Ovary (tissue), 10 donors: ENCODE measurements at places on chromosomes 4 and X. TPM values are rescaled to one million over a fixed set of nuclear protein-coding genes. Genes with fewer than 3 reads are reported as not detected.

GRCh38 chr4:112431158-112431557 lies 84.8 kb downstream of the NEUROG2 start:
- H3K27ac ChIP-seq, result no peak overlapping the region
- no peak for DNase-seq
- no peaks in the 10 kb centered on the region for H3K36me3 ChIP-seq
- H3K4me1 ChIP-seq, result no peaks in the 10 kb centered on the region

- H3K36me3 ChIP-seq, result no peaks in the 10 kb centered on the region
- peak within 1 kb of the TSS; percentile 52 for H3K4me3 ChIP-seq
- peaks cover 2% of the 10 kb centered on the region for H3K4me1 ChIP-seq
- peak; percentile 77 for DNase-seq
- no peaks in the 10 kb centered on the region for H3K27me3 ChIP-seq
These were observed at the start of gene BCOR for GRCh38 chrX:40097504-40098263. Gene BCOR (minus strand): TSS chrX:40097958. CDS start chrX:40077929, 20,029 bp downstream.

DNA sequence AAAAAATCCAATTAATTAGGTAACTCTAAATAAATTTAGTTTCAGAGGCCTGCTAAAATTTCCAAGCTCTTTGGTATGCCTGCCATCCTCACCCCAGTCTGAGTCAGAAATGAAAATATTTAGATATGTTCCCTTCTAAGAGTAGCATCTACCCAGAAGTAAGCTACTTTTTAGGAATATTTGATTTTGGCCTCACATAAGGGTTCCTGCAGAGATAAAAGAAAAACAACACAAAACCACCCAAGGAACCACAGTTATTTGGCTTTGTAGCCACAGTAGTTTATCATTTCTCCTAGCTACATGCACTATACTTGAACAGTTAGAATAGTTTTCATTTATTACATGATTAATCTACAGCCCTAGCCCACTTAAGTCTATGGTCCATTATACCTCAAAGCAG lies 192.6 kb upstream of the FAM241A start:
- DNase-seq, result no peak
- no peak overlapping the region for H3K4me3 ChIP-seq
- no peak overlapping the region for H3K27ac ChIP-seq
- no peaks in the 10 kb centered on the region for H3K27me3 ChIP-seq
- H3K36me3 ChIP-seq, result no peaks in the 10 kb centered on the region

DNA sequence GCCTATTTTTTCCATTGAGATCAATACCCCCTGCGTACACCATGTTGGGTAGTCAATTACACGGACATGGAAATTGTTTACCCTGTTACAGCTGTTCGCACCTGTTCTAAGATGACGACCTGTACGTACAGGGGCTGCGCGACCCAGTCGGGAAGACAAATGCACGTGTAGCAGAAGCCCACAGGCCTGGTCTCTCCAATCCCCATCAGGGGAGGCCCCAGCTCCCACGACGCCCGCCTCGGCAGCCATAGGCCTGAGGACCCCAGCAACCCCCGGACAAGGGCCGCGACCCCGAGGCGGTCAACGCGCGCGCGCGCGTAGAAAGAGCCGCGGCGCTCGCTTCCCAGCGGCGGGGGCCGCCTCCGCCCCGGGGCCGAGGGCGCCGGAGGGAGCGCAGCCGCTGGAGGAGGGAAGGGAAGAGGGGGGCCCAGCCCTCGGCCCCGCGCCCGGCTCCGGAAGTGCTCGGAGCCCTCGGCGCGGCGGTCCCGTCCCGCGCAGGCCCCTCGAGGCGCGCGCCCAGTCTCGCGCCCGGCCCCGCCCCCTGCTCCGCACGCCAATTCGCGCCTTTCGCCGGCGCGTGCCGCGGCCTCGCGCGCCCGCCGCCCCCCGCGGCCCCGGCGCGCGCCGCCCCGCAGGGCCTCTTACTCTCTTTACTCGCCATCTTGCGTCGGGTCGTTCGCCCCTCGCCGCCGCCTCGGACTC lies 618 bp downstream of the RBBP7 start:
- no peaks in the 10 kb centered on the region for H3K36me3 ChIP-seq
- no peaks in the 10 kb centered on the region for H3K27me3 ChIP-seq
- no peak for DNase-seq
- peak overlapping the region; percentile 79 for H3K27ac ChIP-seq
- peaks cover 11% of the 10 kb centered on the region for H3K4me1 ChIP-seq

DNA sequence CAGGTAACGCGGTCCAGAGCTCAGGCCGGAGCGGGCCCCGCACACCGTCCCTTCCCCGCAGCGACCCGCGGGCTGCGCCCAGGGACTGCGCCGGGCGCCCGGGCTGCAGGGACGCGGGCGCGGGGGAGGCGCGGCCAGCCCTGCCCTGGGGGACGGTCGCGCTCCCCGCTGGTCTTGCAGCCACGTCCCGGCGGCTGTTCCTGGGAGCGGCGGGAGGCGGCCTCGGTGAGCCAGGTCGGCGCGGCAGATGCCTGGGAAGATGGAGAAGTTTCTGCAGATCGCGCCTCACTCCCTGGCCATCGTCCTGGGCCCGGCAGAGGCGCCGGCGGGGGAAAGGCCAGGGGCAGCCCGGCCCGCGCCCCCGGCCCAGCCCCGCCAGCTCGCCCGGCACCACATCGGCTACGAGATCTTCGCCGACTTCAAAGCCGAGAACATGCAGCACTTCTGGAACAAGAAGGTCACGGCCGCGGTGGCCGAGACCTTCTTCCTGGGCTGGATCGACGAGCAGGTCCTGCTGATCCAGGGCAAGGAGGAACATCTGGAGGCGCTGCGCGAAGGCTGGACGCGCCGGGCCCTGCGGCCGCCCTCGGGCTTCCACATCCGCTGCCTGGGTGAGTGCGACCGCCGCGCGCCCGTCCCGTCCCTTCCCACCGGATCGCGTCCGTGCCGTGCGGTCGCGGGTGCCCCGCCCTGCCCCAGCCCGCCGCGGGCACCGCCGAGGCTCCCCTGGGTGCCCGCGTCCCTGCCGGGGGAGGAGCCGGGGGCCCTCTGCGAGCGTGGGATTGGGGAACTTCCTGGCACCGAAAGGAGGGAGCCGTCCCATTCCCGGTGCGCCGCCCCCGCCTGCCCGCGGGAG lies 107.4 kb upstream of the STOX2 start:
- DNase-seq, result peak; percentile 56
- H3K27me3 ChIP-seq, result no peaks in the 10 kb centered on the region
- H3K4me3 ChIP-seq, result peak overlapping the region; percentile 15
- no peaks in the 10 kb centered on the region for H3K36me3 ChIP-seq
- H3K27ac ChIP-seq, result no peak overlapping the region

GRCh38 chrX:39574178-39574577 lies 523.6 kb downstream of the BCOR start:
- H3K27me3 ChIP-seq, result no peaks in the 10 kb centered on the region
- H3K4me1 ChIP-seq, result no peaks in the 10 kb centered on the region
- no peak overlapping the region for H3K4me3 ChIP-seq
- H3K36me3 ChIP-seq, result no peaks in the 10 kb centered on the region

DNA sequence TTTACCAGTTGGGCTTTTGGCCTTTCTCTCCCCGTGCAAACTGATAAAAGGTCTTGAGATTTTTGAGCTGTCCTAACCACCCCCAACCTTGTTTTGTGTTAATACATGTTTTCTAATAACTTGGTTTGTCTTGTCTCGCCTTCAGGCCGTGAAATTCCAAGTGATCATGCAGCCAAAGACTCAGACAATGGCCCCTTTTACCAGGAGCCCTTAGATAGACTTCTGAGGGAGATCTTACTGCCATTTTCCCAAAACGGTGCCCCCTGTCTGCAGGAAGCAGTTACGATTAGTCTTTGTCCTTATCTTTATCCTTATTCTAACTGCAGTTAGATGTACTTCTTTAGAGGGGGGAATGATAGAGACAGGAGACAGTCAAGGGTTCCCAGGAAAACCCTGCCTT lies 245.3 kb upstream of the HDX start:
- no peak overlapping the region for H3K4me3 ChIP-seq
- no peaks in the 10 kb centered on the region for H3K27me3 ChIP-seq
- DNase-seq, result no peak
- H3K27ac ChIP-seq, result no peak overlapping the region
- no peaks in the 10 kb centered on the region for H3K4me1 ChIP-seq

- no peak overlapping the region for H3K4me3 ChIP-seq
- no peak for DNase-seq
- H3K4me1 ChIP-seq, result no peaks in the 10 kb centered on the region
- H3K27me3 ChIP-seq, result no peaks in the 10 kb centered on the region
These were observed 47.6 kb downstream of the METTL14 start for GRCh38 chr4:118732591-118733330.

- H3K4me3 ChIP-seq, result no peak overlapping the region
- H3K27me3 ChIP-seq, result no peaks in the 10 kb centered on the region
- no peaks in the 10 kb centered on the region for H3K36me3 ChIP-seq
- no peak overlapping the region for H3K27ac ChIP-seq
- no peak for DNase-seq
These were observed 446.4 kb downstream of the RPA4 start for GRCh38 chrX:97330151-97330550.

GRCh38 chr4:184215709-184216328 lies 1.9 kb downstream of the ENPP6 start:
- peaks cover 4% of the 10 kb centered on the region for H3K4me1 ChIP-seq
- no peaks in the 10 kb centered on the region for H3K36me3 ChIP-seq
- no peak for DNase-seq
- no peak overlapping the region for H3K4me3 ChIP-seq
- no peak overlapping the region for H3K27ac ChIP-seq
- H3K27me3 ChIP-seq, result no peaks in the 10 kb centered on the region

GRCh38 chr4:79209822-79210635 lies 115.8 kb downstream of the NAA11 start:
- H3K4me3 ChIP-seq, result no peak overlapping the region
- DNase-seq, result no peak
- H3K36me3 ChIP-seq, result no peaks in the 10 kb centered on the region
- no peaks in the 10 kb centered on the region for H3K27me3 ChIP-seq

DNA sequence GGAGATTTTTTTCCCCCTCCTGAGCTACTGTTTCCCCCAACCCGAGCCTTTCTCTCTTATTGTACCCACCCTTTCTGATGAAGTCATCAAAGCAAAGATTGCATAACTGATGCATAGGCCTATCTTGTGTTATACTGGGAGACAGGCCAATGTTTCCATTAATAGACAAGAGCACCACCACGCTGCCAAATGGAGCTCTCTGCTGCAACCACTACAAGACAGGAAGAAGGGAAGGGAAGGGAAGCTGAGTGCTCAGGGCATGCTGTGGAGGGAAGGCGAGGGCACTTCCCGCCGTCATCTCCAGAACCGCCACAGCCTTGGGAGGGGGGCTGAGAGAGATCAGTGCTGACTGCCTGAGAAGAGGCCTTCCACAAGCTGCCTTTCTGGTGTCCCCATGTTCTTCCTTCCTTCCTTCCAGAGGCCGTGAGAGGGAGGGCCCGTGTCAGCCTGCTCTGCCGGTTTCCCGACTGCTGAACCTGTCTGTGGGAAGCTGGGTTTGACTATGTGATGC lies 75.0 kb downstream of the MGST2 start:
- H3K36me3 ChIP-seq, result no peaks in the 10 kb centered on the region
- peak; percentile 81 for DNase-seq
- H3K27ac ChIP-seq, result peak overlapping the region; percentile 23

DNA sequence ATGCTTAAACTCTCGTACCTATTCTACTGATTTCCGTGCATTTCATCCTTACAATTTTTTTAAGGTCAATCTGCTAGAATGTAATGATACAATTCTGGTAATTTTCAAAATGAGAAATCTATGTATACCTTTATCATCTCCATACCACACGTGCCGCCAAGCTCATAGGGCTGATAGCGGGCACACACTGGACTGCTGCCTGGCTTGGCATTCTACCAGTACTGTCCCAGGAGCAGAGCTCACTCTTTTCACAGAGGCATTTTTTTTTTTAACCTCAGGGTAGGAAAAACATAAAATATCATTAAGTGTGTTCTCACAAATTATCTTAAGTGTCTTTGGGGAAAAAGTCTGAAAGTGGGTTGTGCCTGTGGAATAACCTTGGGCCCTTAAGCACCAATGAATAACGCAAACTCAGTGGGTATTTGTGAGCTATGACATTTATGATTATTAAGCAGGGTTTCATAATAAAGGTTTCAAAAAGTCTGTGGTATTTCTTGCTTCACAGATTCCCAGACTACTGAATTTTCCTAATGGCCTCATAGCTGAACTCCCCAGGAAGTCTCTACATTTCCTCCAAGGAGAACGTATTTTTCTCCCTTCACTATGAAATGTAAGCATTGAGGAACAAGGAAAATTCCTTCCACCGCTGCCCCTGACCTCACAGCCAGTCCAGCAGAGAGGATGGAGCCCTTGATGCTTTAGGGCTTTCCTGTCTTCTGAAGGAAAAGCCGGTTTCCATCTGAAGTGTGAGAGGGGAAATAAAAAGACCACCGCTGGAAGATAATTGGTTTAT lies 125.2 kb downstream of the ELOVL6 start:
- H3K36me3 ChIP-seq, result no peaks in the 10 kb centered on the region
- no peak overlapping the region for H3K27ac ChIP-seq
- no peaks in the 10 kb centered on the region for H3K27me3 ChIP-seq
- peaks cover 1% of the 10 kb centered on the region for H3K4me1 ChIP-seq

GRCh38 chrX:2828344-2828958 lies at the start of gene GYG2:
Gene GYG2 (plus strand): TSS chrX:2828930. CDS start chrX:2830189, 1,259 bp downstream.
- H3K4me1 ChIP-seq, result peaks cover 6% of the 10 kb centered on the region
- peak; percentile 28 for DNase-seq

DNA sequence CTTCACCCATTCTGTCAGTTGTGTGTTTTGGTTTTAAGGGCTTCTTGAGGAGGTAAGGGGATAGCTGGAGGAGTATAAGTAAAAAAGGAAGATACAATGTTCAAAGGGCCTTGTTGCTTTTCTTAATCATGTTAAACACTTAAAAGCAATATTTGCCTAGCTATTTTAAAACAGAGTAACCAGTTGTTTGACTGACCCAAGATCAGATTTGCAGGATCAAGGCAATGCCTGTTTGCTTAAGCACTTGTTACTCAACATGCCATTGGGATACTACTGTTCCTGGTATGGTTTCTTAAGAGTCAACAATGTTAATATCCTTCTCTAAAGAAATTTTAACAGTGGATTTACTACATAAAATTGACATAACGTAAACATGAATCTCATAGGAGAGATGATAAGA lies 2.6 kb downstream of the DCLK2 start:
- peaks cover 4% of the 10 kb centered on the region for H3K4me1 ChIP-seq
- no peaks in the 10 kb centered on the region for H3K27me3 ChIP-seq
- H3K4me3 ChIP-seq, result no peak overlapping the region
- H3K36me3 ChIP-seq, result no peaks in the 10 kb centered on the region
- H3K27ac ChIP-seq, result no peak overlapping the region

DNA sequence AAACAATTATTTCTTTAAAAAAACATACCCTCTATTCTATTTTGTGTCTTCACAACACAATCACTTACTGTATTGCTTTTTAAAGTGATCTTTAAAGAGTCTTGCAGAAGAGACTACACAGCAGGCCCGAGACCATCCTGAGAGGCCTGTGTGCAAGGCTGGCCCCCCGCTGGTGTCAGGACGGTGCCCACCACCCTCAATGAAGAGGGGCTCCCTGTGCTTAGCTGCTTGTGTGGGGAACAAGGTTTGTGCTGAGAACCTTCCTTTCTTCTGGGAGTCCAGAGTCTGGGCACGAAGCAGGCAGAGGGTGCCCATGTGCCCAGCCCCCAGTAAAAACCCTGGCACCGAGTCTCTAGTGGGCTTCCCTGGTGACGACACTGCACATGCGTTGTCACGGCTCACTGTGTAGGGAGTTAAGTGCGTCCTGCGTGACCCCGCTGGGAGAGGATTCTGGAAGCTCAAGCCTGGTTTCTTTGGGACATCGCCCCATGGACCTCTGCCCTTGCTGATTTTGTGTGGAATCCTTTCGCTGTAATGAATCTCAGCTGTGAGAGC lies 22.0 kb downstream of the RGS12 start:
- H3K4me1 ChIP-seq, result no peaks in the 10 kb centered on the region
- no peak overlapping the region for H3K4me3 ChIP-seq
- H3K27me3 ChIP-seq, result no peaks in the 10 kb centered on the region
- DNase-seq, result no peak
- no peak overlapping the region for H3K27ac ChIP-seq

- H3K27me3 ChIP-seq, result no peaks in the 10 kb centered on the region
- no peak for DNase-seq
- no peaks in the 10 kb centered on the region for H3K36me3 ChIP-seq
These were observed 117.8 kb upstream of the SPRY1 start for GRCh38 chr4:123278755-123279154.

CWH43 gene
- 3.2 TPM for total RNA-seq

PRRG3 gene
- total RNA-seq, result 4.1 TPM

AFF2 gene
- total RNA-seq, result 12.3 TPM

CXCL5 gene
- not detected for total RNA-seq
